ENCODE measurements at places on chromosomes 4 and X. TPM values are rescaled to one million over a fixed set of nuclear protein-coding genes. Genes with fewer than 3 reads are reported as not detected.

The SRPX2 gene
- 29.5 TPM for total RNA-seq

The BMX gene
- total RNA-seq, result not detected

The UBE2A gene
- total RNA-seq, result 40.2 TPM

The TLR7 gene
- total RNA-seq, result not detected

The KCTD8 gene
- not detected for total RNA-seq

The TMPRSS11B gene
- total RNA-seq, result not detected

The UBQLN2 gene
- 20.2 TPM for total RNA-seq
